Left renal cortex interstitium (tissue), 4 donors: ENCODE measurements at places on chromosomes 13 and 19.

DNA sequence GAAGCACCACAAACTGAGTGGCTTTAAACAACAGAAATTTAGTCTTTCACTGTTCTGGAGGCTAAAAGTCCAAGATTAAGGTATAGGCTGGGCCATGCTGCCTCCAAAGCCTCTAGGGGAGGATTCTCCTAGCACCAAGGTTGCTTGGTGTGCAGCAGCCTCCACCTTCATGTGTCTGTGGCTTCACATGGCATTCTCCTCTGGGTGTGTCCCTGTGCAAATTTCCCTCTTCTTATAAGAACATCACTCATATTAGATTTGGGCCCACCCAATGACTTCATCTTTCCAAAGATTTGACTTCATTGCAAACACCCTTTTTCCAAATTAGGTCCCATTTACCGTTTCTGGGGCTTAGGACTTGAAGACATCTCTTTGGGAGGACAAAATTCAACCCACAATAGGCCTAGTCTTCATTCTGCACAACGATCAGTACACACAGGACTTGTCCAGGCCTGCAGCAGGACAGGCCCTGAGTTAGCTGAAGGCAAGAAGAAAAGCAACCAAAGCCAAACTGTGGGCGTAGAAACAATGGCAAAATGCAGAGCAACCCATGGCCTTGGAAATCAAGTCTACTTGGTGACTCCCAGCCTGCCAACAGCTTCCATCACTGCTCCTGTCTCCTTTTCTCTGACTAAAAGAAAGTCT lies 521.2 kb upstream of the NBEA start:
- no peak for DNase-seq

- no peak for DNase-seq
These were observed 109.2 kb downstream of the PCDH17 start for GRCh38 chr13:57740719-57741118.

- no peak for DNase-seq
These were observed 616.3 kb downstream of the TBC1D4 start for GRCh38 chr13:74865656-74866055.

- peak; percentile 58 for DNase-seq
These were observed 67.8 kb downstream of the SPACA7 start for GRCh38 chr13:112443995-112444311.

GRCh38 chr13:32323912-32324311 lies 8.6 kb downstream of the BRCA2 start:
- DNase-seq: no peak

DNA sequence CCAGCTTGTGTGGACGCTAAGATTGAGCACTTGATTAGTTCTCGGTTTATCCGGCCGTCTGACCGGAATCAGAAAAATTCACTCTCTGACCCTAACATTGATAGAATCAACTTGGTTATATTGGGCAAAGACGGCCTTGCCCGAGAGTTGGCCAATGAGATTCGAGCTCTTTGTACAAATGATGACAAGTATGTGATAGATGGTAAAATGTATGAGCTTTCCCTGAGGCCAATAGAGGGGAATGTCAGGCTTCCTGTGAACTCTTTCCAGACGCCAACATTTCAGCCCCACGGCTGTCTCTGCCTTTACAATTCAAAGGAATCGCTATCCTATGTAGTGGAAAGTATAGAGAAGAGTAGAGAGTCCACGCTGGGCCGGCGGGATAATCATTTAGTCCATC lies 59.6 kb downstream of the ARHGAP35 start:
- no peak for DNase-seq

GRCh38 chr13:76884186-76884906 lies 1.9 kb downstream of the KCTD12 start:
- DNase-seq: no peak

GRCh38 chr19:37955986-37956385 lies 49.0 kb downstream of the SIPA1L3 start:
- no peak for DNase-seq

DNA sequence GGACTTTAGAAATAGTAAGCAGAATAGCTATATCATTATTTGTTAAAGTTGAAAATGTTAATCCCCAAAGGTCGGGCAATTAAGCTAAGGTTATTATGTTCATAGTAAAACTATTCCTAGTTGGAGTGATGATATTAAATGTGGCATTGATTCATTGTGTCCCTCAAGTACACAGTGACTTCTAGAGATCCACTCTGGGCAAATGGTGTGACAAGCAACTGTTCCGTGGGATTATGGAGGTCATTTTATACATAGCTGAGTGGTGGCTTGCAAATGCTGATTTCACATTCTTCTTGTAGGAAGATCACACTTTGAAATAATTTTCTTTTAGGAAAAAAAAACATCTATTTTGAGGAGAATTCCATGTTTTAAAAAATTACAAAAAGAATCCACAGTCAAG lies 317.8 kb downstream of the ATP8A2 start:
- DNase-seq: no peak

DNA sequence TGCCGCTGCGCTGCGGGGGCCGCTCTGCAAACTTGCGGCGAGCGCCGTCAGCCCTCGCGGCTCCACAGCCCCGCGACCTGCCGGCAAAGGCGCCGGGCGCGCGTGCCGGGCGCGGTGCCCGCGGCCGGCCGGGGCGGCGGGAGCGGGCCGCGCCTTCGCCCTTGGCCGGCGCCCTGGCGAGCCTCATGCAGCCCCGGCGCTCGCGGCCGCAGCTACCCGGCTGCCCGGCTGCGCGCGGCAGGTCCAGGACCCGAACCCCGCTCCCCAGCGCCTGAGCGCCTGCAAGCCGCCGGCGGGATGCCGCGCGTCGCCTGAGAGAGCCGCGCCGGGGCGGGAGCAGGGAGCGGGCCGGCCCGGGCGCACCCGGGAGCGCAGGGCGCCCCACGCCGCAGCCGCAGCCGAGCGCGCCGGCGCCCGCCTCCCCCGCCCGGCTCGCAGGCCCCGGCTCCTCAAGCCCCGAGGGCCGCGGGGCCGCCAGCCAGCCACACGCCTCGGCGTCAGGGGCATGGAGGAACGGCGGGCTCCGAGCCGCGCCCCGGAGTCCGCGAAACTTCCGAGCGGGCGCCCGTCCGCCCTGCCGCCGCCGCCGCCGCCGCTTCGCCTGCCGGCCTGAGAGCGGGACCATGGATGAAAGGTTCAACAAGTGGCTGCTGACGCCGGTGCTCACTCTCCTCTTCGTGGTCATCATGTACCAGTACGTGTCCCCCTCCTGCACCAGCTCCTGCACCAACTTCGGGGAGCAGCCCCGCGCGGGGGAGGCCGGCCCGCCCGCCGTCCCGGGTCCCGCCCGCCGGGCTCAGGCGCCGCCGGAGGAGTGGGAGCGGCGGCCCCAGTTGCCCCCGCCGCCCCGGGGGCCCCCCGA lies 564 bp downstream of the HS6ST3 start:
- no peak for DNase-seq

- DNase-seq: no peak
These were observed 56.1 kb downstream of the PSPC1 start for GRCh38 chr13:19726611-19727010.

DNA sequence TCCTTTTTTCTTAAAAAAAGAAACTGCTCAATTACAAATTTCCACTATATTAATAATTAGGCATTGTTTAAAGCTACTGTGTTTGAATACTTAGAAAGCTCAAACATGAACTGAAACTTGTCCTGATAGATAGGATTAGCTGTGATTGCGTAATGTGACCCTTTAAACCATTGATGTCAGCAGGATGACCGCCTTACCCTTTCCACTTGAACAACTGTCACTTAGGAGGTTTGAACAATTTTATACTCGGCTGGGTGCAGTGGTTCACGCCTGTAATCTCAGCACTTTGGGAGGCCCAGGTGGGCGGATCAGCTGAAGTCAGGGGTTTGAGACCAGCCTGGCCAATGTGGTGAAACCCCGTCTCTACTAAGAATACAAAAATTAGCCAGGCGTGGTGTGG lies 2.9 kb downstream of the LAMP1 start:
- no peak for DNase-seq

GRCh38 chr13:113013878-113014751 lies 45.1 kb downstream of the MCF2L start:
- no peak for DNase-seq

GRCh38 chr19:32324631-32325285 lies 20.7 kb upstream of the ZNF507 start:
- no peak for DNase-seq

GRCh38 chr19:53903055-53903680 lies 5.9 kb upstream of the CACNG7 start:
- DNase-seq: peak; percentile 73

- no peak for DNase-seq
These were observed 26.1 kb downstream of the DEDD2 start for GRCh38 chr19:42191330-42191729.

DNA sequence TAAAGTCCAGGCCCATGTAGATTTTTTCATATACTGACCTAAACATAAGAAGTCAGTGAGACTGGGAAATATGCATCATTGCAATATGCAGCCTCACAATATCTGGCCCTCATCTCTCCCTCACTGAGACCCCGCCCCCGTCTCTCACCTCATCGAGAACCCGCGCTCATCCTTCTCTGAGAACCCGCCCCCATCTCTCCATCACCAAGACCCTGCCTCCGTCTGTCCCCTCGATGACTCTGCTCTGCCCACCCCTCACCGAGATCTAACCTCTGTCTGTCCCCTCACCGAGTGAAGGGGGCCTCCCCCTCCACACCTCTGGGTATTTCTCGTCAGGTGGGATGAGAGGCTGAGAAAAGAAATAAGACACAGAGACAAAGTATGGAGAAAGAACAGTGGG lies 20.5 kb upstream of the ZNF846 start:
- DNase-seq: no peak

- no peak for DNase-seq
These were observed 69.8 kb downstream of the SIAH3 start for GRCh38 chr13:45781553-45782326.

- DNase-seq: no peak
These were observed 78.9 kb downstream of the COL4A1 start for GRCh38 chr13:110227864-110228643.

DNA sequence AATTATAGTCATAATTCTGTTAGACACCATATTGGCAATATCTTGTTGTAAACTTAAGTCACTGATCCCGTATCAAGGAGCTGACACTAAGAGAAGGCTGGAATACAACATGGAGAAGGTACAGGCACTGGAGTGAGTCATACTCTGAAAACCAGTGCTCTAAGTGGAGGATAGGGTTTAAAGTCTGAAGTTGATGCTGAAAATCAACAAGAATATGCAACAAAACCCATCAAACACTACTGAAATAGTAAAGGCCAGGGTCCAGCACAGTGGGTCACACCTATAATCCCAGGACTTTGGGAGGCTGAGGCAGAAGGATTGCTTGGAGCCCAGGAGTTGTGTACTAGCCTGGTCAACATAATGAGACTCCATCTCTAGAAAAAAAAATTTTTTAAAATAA lies 73.2 kb upstream of the KLF5 start:
- DNase-seq: no peak

DNA sequence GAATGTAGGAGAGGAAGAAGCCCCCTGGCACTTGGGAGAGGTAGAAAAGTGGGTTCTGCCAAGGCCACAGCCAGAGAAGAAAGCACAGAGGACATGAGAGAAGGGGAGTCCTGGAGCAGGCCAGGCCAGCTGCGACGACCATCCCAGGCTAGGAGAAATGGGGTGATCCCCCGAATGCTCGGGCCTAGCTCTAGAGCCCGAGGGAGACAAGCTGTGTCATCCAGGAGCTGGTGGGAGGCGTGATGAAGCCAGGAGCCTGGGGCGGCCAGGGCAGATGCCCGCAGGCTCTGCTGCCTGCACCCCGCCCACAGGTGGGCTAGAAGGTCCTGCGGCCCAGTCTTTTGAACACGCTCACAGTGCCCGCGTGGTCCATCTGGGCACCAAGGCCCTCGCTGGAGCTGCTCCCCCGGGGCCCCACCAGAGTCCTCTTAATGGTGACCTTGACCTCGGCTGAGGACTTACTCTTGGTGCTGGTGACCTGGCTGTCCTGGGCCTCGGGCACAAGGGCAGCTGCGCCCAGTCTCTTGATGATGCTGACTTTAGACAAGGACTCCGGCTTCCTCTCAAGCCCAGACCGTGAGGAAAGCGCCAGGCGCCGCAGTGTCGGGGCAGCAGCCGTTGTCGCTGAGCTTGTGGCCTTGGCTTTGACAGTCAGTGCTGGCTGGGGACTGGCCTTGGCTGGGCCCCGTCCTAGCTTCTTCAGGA lies 26.5 kb downstream of the C19orf47 start:
- no peak for DNase-seq

DNA sequence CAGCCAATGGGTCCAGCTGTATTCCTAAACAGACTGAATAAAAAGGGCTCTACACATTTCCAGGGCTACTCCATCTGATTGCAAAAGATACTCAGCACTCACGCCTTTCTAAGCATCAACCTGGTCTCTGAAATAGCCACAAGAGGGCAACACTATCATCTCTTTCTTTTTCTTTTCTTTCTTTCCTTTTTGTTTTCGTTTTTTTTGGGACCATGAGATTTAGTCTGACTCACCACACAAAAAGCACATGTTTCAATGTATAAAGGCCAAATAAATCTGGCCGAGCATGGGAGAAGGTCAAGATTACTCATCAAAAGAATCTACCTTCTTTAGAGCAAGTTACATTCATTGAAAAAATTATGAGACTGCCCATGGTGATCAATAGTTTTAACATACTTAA lies 805.6 kb upstream of the ARGLU1 start:
- peak; percentile 20 for DNase-seq

DNA sequence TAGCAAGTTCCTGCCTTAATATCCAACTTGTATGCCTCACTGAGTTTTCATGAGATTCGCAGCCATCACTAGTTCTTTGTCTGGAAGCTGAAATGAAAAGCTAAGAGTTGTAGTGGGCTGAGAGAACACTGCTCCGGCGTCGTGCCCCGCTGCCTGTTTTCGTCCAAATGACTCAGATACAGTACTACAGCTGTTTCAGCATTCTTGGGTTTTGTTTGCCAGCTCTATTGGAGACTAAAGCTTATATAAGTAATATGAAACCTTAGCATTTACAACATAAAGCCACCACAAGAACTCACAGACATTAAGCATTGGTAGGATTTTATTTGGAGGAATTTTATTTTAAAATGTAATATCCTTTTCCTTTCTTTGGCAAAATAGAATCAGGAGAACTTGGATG lies 299.7 kb downstream of the DLEU7 start:
- DNase-seq: no peak

DNA sequence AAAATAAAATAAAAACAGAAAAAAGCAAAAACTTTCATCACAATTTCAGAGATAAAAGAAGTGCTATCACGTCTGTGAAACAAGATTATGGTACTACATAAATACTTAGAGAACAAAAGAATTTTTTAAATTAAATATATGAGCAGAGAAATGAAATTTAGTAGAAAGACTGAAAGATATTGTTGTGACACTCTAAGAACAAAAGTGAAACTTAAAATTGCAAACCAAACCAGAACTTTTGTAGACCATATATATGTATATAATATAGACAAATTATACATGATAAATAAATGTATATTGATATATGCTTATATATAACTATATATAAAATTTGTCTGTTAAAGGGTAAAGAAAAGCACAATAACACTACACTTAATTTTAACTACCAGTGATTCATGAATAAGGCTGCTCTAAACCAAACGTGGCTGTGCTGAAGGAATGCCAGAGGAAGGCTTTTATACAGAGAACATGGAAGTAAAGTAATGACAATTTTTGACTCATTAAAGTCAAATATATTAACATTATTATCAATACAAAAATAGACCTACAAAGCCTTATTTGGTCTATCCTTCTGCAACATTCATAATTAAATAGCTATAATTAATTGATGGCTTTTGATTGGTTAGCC lies 1516.7 kb upstream of the PCDH20 start:
- DNase-seq: no peak

- DNase-seq: peak; percentile 79
These were observed at the start of gene APBA3 for GRCh38 chr19:3761382-3762129. Gene APBA3, minus strand, starts transcription at chr19:3761692. Its CDS starts 1,428 bp downstream, at chr19:3760264.
